ENCODE measurements at places on chromosomes 16 and 17. TPM values are rescaled to one million over a fixed set of nuclear protein-coding genes. Genes with fewer than 3 reads are reported as not detected.

ATMIN gene
- total RNA-seq: 28.2 TPM

CRHR1 gene
- total RNA-seq: not detected

KRTAP4-4 gene
- total RNA-seq: not detected

WDR90 gene
- total RNA-seq: 22.6 TPM

HOXB8 gene
- total RNA-seq: not detected

HOXB4 gene
- 6.4 TPM for total RNA-seq

CCL17 gene
- not detected for total RNA-seq

Data from spleen (tissue), 13 donors.